Stimulated activated CD4-positive, alpha-beta T cell treated with anti-CD3 and anti-CD28 coated beads, Interleukin-2, amount 100 ng/mL, for 4 hours (primary cell): ENCODE measurements at places on chromosomes 5 and 9.

DNA sequence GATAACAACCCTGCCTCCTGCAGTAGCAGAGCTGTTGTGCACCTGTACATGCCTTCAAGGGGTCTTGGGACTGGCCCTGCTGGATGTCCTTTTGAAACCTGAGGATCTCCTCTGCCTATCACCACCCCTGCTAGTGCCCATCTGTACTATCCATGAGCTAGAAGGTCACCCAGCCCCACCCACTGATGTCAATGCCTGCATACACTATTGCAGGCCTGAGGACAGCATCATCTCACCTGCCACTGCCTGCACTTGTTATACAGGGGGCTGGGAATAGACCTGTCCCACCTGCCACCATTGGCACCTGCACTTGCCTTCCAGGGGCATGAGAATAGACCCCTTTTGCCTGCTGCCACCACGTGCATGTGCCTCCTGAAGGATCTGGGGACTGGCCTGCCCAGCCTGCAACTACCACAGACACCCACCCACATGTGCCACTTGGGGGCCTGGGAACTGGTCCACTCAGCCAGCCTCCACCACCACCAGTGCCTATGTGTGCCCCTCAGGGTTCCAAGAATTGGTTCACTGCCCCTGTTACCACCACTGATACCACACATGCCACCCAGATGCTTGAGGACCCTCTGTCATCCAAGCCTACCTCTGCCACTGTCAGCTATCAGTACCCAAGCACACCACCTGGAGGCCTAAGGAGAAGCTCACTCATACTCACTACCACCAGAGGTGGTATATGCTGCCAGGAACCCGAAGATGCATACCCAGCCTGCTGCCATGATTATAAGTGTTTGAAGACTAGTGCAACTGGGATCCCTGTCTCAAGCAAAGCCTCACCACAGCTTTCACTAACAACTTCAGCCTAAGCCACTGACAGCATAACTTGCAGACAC is 159.7 kb downstream of the SGCD start:
- DNase-seq, result no peak

GRCh38 chr9:133928248-133928764 is 63.8 kb downstream of the VAV2 start:
- no peak for DNase-seq

- DNase-seq, result no peak
Measured at GRCh38 chr5:3456121-3456681, 139.4 kb upstream of the IRX1 start.

DNA sequence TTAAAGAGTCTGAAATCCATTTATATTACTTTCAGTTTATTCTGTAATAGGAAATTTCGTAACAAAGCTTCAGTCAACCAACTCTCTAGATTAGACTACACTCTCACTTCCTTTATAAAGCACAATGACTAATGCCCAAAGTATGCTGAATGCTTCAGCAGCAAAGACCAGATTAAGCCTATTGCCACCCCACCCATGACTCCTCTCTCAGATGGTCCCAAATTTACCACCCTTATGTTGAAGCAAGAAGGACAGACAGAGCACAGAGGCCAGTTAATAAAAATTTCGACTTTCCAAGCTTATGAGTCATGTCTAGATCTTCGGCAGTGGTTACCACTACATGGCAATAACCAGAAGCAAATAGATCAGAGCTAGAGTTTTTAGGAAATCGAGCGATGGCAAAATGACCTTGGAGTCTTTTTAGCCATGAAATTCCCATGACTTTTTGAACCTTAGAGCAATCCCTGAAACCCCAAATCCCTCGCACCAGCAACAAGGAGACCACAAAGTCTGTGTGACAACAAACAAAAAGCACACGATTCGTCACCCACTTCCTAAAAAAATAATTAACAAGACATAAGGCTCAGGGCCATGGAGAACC is 287.8 kb upstream of the RASA1 start:
- no peak for DNase-seq

DNA sequence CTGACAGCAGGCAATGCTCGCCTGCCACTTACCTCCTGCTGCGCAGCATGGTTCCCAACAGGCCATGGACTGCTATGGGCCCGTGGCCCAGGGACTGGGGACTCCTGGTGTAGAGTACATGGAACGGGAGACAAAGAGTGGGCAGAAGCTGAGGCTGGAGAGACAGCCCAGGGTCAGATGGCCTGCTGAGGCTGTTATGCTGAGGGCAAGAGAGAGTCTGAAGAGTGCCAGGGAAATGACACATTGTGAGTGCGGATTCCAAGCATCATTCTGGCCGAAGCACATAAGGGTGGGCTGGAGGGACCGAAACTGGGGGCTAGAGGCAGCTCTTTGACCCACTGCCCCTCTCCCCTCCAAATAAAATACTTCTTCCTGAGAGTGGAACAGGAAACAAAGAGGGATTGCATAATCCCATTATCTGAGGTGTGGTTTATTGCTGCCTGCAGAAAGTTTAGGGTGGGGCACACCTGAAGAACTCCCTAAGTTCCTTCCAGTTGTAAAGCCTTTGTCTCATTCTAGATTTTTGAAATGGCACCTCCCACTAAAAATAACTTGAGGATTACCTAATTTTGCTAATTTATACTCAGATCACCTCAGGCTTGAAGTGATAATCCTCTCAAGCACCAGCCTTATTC is 158.1 kb downstream of the ATP10B start:
- DNase-seq, result no peak

DNA sequence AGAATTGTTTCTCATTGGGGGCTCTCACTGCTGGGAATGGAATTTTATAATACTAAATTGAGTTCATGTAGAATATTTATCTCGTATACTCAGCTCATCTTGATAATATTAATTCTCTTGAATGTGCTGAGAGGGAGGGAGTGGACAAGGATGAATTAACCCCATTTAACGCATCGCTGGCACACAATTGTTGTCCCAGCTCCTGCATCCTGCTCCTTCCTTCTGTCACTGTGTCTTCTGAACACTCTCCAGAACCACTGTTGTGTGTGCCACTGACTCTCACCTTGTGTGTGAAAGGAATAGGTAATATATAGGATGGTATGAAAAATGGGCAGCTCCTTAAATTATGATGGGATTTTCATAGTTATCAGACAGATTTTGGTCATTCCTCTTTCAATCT is 267.3 kb downstream of the MTRR start:
- no peak for DNase-seq

GRCh38 chr9:36818242-36818938 is 215.7 kb downstream of the PAX5 start:
- DNase-seq, result no peak

DNA sequence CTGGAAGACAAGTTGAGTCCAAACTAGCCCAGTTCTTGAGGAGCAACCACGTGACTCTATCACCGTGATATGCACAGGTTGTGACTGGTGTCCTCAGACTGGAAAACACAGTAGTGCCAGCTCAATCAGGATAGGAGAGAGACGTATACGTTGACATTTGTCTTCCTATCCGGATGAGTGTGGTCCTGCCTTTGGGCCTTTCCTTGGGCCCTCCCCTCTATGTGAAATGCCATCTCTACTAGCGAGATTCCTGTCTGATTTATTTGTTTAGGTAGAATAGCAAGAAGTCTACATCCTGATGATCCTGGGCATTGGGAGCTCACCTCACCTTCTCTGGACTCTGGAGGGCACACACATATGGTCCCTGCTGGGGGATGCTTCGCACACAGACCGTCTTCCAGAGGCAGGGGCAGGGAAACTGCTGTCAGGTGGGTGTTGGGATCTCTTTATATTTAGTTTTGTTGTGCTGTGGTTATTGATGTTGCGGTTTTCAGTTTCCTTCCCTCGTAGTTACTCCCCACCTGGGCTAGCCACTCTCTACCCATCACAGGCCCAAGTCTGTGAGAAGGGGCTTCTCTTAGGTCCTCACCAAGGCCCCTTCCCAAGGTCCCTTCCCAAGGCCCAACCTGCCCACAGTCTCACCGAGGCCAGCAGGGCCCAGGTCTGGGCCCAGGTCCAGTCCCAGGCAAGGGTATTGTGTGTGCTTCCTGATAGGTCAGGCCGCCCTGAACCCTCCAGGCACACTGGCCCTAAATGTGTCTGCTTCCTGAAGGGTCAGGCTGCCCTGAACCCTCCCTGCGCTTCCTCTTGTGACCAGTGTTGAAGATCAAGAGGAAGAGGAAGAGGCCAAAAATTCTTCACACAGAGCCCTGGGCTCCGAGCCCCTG is 19.0 kb upstream of the SPINK4 start:
- DNase-seq, result no peak

DNA sequence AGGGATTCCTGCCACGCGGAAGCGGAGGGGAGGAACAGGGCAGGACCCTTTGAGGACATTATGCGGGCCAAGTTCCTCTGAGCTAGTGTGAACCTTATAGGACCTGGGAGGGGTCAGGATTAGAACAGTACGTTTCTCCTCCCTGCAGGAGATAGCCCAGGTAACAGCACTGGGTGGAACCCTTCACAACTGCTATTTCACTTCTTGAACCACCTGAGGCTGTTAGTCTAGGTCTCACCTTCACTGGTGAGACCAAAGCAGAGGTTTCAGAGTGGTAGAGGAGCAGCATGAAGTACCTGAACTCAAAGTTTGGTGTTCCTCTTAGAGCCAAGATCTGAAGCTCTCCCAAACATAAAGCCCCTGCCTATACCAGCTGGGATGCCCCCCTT is 832 bp downstream of the EIF4EBP3 start:
- DNase-seq, result no peak

DNA sequence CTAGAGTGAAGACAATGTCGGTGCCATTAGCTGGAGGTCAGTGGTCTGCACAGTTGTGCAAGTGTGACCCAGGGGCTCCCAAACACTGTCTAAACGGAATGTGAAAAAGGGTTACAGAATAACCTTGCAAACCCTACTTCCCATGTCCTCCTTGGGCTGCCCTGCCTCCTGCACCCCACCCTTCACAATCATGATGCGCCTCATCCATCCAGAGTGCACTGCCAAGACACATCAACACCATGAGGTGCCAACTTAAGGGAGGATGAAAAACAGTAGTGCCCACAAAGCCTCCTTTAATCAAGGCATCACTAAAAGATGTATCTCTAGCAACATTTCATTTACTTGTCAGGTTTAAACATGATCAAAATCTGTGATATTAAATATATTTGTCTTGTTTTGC is 87.1 kb downstream of the SETX start:
- DNase-seq, result no peak

GRCh38 chr5:57517250-57517649 is 34.6 kb upstream of the ACTBL2 start:
- DNase-seq, result no peak

DNA sequence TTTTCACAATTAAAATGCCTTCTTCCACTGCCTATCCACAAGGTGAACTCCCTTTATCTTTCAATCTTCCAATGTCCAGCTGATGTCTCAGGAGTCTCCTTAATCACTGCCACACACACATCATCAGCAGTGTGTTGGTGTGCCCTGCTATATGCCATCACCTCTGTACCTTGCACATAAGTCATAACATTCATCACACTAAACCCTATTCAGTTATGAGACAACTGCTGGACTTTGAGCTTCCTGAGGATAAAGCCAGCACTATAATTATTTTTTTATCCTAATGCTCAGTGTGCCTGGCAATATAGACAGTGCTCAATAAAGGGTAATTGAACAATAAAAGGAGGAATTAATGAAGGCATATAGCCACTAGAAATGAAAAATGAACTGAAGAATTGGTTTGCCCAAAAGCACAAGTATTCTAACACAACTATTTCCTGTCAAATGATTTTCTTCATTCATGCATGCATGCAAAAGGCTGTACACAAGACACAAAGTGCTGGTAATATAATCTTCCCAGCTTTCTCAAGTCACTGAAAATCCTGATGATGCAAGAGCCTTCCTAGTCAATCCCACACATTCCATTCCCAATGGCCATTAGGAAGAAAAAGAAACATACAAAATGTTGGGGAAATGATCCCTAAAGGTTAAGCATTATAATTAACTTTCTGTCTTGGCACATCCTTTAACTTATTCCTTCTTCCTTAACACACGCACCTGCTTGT is 32.4 kb downstream of the LPAR1 start:
- no peak for DNase-seq

GRCh38 chr5:67193439-67193807 is 3.2 kb downstream of the CD180 start:
- no peak for DNase-seq

GRCh38 chr5:154647761-154648145 is 107.4 kb upstream of the LARP1 start:
- no peak for DNase-seq

DNA sequence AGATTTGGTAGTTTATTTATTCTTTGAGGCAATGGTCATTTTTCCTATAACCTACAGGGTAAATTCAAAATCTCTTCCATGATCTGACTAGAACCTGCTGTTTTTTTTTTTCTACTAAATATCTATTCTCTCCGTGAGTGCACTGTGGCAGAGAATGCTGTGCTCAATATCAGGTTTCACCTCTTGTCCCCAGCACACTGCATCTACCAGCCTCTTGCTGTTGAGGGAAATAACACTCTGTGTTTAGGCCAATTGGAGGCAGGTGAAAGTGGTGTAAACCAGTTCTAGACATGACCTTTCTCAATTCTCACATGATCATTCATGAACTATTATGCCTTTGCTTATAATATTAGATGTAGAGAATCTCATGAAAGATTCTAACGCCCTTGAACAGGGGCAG is 2365.9 kb downstream of the MAT2B start:
- DNase-seq, result no peak

- no peak for DNase-seq
Measured at GRCh38 chr9:95836072-95836471, 39.4 kb upstream of the ERCC6L2 start.

DNA sequence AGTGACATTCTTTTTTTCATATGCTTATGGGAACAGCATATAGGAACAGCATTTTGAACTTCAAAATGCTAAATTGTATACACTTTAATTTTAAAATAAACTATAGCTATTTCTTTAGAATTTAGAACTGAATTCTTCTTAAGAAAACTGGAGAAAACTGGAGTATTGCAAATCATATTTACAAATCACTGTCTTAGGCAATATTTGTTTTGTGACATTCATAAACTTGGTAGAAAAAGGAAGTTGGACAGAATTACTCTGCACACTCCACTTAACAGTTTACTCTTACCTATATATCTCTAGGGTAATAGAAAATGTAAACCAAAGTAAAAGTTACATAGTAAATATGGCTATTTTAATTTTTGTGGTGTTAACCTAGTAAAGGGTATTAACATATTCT is 3.1 kb downstream of the DMRTA1 start:
- no peak for DNase-seq
